ENCODE measurements at places on chromosomes 5 and 9.

DNA sequence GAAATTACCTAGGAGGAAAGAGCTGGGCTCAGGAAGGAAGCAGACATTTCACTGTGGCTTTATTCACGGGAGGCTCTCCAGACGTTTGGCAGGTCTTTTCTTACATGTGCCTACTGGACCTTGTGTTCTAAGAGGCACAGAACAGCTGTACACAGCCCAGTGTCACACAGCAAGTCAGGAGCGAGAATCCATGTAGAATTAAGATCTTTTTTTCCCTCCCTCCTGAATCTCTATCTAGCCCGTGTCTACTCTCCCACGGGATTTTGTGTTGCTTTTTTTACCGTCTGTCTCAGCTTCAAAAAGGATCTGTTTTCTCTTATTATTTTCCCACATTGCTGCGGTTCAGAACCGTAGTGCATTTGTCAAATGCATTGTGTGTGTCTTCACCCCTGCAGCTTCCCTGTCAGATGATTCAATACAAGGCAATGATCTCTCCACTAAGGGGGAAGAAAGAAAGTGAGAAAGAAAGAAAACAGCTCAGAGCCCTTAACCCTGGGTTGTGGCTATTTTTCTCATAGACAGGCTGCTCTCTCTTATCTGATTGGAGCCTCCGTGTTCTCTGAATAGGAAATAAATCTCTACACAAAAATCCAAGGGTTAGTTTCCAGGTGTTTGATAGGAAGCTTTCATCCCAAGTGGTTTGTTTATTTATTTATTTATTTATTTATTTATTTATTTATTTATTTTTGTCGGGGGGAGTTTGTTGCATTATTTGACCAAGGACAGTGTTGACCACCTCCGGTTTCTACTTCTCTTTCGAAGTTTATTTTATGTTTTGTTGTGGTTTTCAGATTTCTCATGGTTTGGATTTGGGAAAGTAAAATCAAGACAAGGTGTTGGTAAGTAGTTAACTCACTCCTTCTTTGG, 191.0 kb downstream of the NTRK2 start:
- no peak for DNase-seq

DNA sequence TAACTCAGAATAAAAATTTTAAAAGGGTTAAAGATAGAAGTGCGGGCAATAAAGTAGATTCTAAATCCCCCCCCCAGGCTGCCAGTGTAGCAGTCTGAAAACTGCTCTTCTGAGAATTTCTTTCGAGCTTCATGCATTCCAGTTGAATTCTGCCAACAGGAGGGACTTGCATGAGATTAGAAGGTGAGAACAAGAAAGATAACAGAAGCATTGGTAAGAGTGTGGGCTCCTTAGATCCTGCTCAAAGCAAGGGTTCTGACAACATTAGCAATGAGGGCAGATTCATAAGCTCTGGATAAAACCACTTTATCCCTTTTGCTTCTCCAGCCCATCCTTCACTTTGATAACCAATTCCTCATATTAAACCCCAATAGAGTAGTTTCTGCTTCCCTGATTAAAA, 235.9 kb upstream of the CDH6 start:
- DNase-seq: no peak

- no peak for DNase-seq
These were observed 4.4 kb upstream of the ZNF484 start for GRCh38 chr9:92882276-92882675.

GRCh38 chr5:175692235-175692995, 34.5 kb downstream of the HRH2 start:
- DNase-seq: no peak

DNA sequence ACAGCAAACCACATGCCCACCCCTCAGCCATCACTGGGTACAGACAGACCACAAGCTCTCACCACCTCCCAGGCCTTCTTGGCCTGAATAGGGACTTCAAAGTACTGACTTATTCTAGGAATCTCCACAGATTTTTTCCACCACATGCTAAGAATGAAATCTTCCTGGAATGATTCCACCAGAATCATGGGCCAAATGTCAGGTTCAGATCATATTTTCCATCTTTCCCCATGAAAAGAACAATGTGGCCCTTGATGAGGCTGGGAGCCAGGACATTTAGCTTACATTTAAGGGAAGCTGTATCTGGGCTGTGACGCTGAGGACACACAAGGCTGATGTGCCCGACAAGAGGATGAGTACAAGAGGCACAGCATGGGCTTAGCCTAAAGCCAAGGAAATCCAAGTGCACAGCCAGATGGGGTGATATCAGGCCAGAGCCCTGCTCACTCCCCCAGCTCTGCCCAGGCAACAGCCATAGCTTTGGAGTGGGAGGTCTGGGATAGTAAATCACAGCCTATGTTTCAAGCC, 28.1 kb downstream of the ACSL6 start:
- no peak for DNase-seq

Measured in ELF-1 (cell line).